ENCODE measurements at places on chromosomes 2 and 18. TPM values are rescaled to one million over a fixed set of nuclear protein-coding genes. Genes with fewer than 3 reads are reported as not detected.

The MAP4K3 gene
- 50.4 TPM for total RNA-seq

GRCh38 chr18:7414459-7414858, 152.7 kb upstream of the PTPRM start:
- DNase-seq, result no peak

The TDRD15 gene
- total RNA-seq, result not detected

The GPR39 gene
- total RNA-seq, result 11.6 TPM

- DNase-seq, result no peak
Measured at GRCh38 chr2:103161456-103162289, 399.8 kb downstream of the TMEM182 start.

The PLCL1 gene
- total RNA-seq, result 10.6 TPM

The EFEMP1 gene
- 9.5 TPM for total RNA-seq

- no peak for DNase-seq
Measured at GRCh38 chr2:214255046-214255445, 155.8 kb upstream of the VWC2L start.

DNA sequence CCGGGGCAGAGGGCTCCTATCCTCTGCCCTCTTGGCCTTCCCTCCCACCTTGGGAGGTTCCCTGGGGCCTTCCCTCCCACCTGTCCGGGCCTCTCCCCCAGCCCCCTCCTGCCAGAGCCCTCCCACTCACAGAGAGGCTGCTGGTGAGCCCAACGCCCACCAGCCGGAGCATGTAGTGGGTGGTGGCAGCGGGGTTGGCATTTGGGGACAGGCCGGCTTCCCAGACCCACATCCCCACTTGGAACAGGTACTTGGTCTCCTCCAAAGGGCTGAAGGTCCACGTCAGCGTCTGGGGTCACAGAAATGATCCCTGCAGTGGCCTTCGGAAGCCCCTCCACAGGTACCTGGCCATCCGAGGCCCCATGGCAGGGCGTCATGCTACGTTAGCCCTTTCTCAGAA, 19.3 kb downstream of the CFAP65 start:
- DNase-seq, result no peak

- no peak for DNase-seq
Measured at GRCh38 chr2:28745876-28746275, 5.8 kb upstream of the PPP1CB start.

GRCh38 chr2:10057231-10058107, 14.1 kb downstream of the KLF11 start:
- DNase-seq, result peak; percentile 74

GRCh38 chr2:67451086-67451832, 54.1 kb downstream of the ETAA1 start:
- no peak for DNase-seq

DNA sequence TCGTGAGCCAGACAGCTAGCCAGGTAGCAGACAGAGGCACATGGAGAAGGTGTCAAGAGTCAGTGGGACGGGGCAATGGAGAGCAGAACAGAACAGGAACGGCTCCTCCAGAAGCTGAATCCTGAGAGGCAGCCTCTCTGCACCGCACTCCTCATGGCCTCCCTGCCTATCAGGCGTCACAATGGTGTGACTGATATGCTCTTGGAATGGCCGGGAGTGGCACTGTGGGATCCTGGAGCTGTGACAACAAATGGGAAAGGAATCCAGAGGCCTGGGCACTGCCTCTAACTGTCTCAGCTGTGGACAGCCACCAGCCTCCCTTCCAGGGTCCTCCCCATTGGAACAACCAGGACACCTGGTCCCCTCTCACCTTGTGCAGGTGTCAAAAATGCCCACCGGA, 89.1 kb upstream of the ID2 start:
- DNase-seq, result no peak

GRCh38 chr2:88254437-88255091, 84.4 kb downstream of the THNSL2 start:
- DNase-seq, result no peak

- DNase-seq, result no peak
Measured at GRCh38 chr18:57664568-57665165, 43.0 kb upstream of the NARS1 start.

DNA sequence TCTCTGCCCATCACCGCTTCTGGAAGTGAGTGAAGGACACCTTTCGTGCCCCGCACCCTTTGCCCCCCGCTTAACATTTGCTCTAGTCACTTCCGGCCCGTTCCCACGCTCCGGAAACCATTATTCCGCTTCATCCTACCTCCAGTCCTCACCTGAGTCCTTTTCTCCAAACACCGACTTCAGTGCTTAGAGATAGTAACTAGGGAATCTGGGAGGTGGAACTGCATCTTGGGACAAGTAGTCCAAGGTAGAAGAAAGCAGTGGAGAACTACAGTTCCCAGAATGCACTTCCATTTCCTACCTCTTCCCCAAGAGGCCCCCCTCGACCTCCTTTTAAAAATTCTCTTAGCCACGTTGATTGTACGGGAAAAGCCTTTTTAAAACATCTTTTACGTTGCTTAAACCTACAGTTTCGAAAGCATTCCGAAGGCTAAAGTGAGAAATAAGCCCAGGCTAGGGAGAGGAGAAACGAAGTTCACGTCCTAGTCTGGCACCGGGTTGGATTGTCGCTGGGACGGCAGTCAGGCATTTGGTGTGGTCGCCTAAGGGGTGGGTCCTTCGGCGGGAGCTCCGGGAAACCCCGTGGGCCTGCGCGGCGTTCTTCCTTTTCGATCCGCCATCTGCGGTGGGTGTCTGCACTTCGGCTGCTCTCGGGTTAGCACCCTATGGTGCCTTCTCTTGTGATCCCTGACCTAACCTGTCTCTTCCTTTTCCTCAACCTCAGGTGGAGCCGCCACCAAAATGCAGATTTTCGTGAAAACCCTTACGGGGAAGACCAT, at the start of the genes CLHC1 and RPS27A:
Gene CLHC1, minus strand, starts transcription at position 210 of the 779 bp plus-strand sequence. CDS start 9,882 bp downstream, outside the sequence.
Gene RPS27A, plus strand, starts transcription at position 605 of the 779 bp plus-strand sequence. Its CDS starts 137 bp downstream, at position 742.
- peak; percentile 97 for DNase-seq

The IL18R1 gene
- 3.9 TPM for total RNA-seq

The AAMP gene
- total RNA-seq, result 94.1 TPM

- no peak for DNase-seq
Measured at GRCh38 chr2:207567671-207568070, 37.9 kb downstream of the CREB1 start.

The TXNDC2 gene
- 0.28 TPM for total RNA-seq

- peak; percentile 64 for DNase-seq
Measured at GRCh38 chr2:9206991-9207640, 504 bp downstream of the ASAP2 start.

DNA sequence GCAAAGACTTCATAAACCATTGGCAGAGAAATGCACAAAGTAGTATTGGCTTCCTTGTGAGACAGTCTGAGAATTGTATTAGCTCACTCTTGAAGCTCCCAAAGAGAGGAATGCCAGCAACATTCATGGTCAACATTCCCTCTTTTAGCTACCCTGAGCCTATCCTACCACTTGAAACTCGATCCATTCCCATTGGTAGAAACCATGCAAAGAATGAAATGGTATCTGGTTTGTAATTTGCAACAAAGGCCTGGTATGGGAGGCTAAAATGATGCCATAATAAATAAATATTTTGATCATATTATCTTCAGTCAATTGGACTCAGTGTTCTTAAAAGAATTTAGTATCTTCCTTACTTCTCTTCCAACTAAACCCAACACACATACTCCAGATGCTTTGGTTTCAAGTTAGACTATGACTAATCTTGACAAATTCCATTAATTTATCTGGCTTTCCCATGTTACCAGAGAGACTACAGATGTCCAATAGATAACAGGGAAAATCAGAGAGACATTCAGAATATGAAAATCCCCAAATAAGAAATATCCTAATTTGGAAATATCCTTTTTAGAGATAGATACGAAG, 102.9 kb downstream of the DHRS9 start:
- DNase-seq, result no peak

DNA sequence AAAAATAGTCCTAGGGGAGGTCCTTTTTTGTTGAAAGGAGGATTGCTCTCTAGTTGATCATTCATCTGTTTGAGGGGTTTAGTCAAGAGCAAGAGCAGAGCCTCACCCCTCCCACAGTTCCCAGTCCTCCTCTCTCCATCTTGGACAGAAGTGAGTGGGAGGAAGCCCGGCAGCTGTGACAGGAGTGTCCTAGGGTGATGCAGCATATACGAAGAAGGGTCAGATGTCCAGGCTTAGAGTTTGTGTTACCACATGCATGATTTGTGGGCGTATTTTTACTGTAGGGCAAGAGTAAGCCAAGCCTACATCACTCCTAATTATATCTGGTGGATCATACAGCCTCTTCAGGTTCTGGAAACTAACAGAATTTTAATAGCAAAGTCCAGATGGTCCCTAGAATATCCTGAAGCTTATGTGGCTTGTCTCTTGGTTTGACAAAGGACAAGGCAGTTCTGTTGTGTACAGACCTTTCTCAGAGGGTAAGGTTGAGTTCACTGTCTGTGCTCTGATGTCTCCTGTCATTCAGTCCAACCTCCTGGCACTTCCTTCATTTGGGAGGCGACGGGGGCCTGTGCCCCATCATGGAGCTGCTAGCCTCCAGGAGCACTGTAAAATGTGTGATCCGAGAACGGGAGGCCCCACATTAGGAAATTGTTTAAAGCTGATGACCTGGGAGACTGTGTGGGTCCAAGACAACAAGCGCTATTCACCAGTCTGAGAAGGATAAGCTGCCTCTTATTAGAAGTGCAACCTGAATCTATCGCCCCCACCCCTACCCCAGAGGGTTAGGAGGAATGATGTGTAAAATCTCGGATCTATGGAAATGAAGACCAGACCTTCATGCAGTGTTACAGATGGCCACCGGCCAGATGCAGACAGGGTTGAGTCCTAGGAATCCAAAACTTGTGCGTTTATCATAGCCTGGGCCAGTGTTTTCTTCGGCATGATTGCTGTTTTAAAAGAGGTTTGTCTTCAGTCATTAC, 6.9 kb downstream of the CEP68 start:
- no peak for DNase-seq

DNA sequence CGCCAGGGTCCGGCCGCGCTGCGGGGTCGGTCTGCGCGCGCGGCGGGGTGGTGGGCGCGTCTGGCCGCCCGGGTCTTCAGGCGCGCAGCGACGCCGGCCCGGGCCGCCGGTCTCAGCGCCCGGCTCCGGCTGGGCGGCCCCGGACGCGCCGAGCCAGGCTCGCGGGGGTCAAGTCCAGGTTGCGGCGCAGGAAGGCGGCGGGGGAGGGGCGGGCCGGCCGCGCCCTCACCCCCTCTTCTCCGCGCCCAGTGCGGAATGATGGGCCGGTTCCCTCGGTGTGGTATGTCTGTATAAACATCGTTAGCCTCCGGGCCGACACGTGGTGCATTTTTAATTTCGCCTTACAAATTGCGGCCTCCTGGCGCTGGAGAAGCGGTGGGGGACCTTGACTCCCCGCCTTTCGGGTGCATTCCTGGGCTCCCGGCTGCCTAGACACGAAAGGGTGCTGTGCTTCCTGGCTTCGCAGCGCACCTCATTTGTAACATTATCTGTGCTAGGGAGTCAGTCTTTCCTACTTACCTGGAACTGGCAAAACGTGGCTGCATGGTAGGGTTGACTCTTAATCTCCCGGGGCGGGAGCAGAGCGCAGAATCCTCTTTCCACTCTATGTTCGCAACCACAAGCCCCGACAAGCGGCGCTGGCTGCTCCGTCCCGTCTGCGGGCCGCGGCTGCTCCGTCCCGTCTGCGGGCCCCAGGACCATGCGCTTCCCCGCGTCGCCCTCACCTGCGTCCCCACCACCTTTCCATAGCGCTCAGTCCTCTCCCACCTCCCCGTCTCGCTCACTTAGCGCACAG, 69.0 kb downstream of the CTAGE1 start:
- DNase-seq, result peak; percentile 76

- DNase-seq, result no peak
Measured at GRCh38 chr2:238635647-238636051, 208.9 kb downstream of the ASB1 start.

The KLHL30 gene
- 0.17 TPM for total RNA-seq

The ATP8B1 gene
- 175 TPM for total RNA-seq

GRCh38 chr2:135662088-135662487, 79.6 kb upstream of the UBXN4 start:
- DNase-seq, result no peak

DNA sequence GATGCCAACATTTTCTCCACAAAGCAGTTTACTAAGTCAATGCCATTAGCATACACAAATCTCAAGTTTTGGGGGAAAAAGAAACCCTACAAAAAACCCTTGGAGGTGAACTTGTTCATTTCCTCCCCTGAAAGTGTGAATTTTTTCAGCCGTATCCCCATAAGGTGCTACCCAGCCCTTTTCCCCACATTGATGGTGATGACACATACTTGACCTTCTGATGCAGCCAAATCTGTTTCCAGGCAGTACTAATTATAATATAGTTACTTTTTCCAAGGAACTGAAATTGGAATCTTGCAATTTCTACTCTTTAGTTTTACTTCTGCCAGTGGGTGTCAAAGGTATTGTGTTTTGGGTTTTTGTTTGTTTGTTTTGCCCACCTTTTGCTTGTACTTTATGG, 474.5 kb downstream of the TGIF1 start:
- DNase-seq, result no peak

DNA sequence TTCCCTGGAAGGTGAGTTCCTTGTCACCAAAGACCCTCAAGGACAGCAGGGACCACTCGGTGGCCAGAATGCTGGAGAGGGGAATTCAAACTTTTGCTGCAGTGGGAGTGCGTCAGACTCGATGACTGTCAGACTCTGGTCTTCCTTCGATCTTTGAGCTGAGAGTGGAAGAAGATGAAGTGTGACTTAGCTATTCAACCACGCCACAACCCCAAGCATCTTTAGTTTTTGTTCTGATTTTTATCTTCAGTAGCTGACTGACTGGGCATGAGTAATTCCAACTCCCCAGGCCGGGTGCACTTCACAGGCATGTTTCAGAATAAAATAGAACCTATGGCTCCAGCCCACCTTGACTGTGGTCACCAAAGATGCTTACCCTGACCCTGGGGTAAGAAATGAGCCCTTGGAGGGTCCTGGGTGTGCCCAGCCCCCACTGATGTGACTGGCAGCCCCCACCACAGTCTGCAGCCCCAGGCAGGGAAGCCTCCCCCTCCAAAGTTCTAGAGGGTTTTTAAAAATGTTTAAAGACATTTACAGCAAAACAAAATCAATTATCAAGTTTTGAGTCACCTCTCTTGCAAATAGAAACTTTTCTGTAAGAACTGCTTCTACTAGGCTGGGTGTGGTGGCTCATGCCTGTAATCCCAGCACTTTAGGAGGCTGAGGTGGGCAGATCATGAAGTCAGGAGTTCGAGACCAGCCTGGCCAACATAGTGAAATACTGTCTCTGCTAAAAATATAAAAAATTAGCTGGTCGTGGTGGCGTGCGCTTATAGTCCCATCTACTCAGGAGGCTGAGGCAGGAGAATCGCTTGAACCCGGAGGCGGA, 24.9 kb upstream of the YWHAQ start:
- no peak for DNase-seq

The CDH2 gene
- total RNA-seq, result 11.0 TPM

All from mucosa of descending colon (tissue), 3 donors.